ENCODE measurements at places on chromosomes 1 and 21.

DNA sequence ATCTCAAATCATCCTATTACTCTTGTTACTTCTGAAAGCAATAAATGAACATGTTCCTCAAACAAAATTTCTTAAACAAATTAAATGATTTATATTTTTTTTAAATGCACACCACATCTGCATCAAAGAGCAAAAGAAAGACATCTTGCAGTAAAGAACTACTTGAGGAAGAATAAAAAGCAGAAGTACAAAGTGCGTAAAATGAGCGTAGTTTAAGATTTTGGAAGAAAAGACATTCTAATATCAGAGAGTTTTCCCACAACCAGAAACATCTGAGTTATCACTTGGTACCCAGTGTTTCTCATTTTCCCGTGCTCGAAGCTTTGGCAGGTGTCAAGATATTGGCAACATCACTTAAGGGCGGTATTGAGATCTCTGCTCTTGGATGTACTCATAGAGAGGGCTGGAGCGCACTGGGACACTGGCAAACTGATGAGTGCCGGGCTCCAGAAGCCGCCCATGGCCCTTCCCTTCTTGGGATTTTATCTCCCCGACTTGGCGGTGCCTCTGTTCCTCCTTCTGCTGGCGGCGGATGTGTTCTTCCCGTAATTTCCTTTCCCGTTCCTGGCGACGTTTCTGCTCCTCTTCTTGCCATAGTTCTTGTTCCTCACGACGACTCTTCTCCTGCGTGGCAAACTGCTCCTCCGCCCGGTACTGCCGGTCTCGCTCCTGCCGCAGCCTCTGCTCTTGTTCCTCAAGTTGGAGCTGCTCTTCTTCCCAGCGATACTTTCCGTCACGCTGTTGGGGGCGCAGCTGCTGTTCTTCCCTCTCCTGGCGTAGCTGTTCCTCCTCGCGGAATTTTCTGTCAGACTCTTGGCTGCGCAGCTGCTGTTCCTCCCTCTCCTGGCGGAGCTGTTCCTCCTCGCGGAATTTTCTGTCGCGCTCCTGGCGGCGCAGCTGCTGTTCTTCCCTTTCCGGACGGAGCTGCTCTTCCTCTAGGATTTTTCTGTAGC, 7.9 kb downstream of the TCHH start:
- no peak for DNase-seq

GRCh38 chr1:61370913-61371279, 288.5 kb downstream of the NFIA start:
- no peak for DNase-seq

GRCh38 chr1:204092632-204093420, 19.9 kb downstream of the SOX13 start:
- DNase-seq: no peak

DNA sequence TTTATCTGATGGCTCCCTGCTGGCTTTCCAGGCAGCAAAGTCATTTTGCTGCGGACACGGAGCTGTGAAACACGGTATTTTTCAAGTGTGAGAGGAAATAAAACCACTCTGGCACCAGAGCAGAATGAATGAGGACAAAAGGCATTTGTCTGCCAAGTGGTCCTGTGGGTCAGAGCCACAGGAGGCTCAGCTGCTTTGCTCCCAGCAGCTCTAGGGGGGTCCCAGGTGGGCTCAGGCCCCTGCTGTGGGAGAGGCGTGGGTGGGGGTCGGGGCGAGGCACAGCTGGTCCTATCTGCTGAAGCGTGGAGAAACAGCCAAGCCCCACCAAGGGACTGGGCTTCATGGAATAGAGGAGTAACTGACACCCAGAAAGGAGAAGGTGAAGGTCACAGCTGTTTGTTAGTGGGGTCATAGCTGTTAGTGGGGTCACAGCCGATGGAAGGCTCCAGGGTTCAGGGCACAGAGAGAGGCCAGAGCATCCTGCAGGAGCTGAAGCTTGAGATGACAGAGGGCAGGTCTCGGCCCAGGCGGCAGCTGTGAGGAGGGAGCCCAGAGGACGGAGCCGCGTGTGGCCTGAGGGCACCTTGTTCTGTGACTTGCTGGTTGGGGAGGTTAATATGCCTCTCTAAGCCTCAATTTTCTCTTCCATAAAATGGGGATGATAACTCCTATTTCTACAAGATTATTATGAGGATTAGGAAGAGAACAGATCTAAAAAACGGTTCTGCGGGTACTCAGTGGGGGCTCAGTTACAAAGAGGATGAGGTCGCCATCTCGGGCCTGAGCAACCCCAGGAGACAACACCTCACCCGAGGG, 7.1 kb downstream of the KIF17 start:
- DNase-seq: no peak

DNA sequence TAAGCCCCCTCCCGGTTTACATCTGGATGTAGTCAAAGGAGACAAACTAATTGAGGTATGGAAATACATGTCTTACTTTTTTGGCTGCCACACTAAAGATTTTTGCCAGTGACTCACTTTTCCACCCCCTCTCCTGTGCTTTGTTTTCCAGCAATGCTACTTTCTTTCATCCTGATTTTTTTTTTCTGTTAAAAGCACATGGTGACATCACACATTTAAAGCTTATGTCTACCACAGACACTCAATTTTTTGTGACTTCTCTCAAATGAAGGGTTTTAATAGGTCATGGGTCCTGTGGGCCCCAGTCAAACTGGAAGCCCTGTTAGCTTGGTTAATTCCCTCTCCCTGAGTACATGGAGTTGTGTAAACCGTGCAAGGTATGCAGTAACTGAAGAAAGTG, 2.2 kb downstream of the PPP1R8 start:
- peak; percentile 72 for DNase-seq

- DNase-seq: no peak
Observed at GRCh38 chr1:185650602-185651230, 83.5 kb upstream of the HMCN1 start.

DNA sequence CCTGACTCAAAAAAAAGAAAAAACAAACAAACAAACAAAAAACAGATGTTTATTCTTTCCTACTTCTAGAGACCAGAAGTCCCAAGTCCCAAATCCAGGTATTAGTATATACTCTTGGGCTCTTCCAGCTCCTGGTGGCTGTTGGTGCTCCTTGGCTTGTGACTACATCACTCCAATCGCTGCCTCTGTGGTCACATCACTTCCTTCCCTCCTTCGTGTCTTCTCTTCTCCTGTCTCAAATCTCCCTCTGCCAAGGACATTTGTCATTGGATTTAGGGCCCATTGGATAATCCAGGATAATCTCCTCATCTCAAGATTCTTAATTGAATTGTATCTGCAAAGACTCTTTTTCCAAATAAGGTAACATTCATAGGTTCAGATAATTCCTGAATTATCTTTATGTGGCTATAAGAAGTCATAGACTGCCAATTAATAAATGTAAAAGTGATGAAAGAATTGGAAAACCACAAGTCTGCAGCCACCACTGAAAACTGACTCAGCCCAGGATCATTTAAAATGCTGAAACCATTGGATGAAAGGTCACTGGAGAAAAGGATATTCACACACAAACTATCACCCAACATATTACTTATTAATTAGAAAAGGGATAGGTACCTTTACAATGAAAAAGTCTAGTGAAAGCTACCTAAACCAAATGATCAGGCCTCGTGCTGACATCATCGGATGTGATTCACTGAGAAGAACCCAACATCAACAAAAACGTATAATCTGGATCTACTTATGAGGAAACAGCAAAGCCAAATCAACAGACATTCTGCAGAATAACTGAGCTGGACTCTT, 67.1 kb downstream of the ZNF281 start:
- peak; percentile 93 for DNase-seq

Measured in fibroblast of skin of right biceps (primary cell).